ENCODE measurements at places on chromosomes 16 and 17.
A peak's percentile ranks its signal among the peaks of the same experiment; 100 is the strongest.

DNA sequence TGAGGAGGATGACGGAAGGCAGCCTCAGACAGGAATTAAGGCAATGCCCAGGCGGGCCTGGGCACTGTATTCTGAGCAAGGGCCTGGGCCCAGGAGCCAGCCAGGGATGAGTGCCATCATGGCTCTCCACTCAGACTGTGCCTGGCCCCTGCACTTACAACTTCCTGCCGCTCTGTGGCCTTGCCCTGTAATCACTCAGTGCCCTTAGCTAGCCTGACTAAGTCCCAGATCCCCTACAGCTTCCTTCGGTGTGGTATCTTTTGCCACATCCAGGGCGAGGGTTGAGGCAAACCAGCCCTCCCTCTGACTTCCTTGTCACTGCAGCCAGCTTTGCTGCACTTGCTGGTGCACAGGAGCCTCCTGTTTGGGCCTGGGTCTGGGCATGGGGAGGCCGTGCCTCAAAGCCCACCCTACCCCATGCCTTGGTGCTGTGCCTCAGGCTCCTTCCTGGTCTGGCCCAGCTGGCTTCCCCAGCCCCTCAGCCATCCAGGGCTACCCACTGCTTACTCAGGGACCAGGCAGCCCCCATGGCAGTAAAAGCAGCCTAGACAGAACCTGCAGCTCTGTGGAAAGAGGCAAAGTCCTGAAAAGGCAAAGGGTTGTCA, 9.3 kb downstream of the SLC46A1 start:
- DNase-seq = no peak

GRCh38 chr16:54687043-54687899, 243.4 kb upstream of the IRX5 start:
- no peak for DNase-seq

DNA sequence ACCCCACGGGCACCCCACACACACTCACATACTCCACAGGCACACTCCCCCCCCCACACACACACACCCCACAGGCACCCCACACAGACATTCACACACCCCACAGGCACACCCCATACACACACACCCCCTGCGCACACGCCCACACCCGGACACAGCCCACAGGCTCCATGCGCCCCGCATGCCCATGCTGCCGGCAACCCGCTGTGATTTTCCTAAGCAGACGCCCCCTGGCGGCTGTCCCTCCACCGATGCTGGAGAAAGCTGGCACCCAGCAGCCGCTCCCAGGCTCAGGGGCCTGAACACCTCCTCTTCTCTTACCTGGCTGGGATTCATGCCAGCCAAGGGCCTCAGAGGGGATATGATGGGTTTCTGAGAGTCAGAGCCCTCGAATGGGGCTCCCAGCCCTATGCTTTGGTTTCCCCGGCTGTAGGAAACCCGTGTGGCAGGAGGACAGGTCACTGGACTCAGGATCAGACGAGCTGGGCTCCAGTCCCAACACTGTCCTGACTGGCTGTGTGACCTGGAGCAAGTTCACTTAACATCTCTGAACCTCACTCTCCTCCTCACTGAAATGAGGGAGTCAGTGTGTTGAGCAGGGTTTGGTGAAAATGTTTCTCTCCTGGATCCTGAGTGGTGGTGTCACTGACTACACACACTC, 19.6 kb upstream of the TNFRSF13B start:
- peak; percentile 66 for DNase-seq

- peak; percentile 63 for DNase-seq
Observed at GRCh38 chr17:59330053-59330942, 1.2 kb upstream of the YPEL2 start.

All from HuH-7.5 (cell line).